ENCODE measurements at places on chromosomes 5 and 9.

- DNase-seq = no peak
Observed at GRCh38 chr5:151556806-151557205, 34.3 kb downstream of the FAT2 start.

GRCh38 chr9:126665644-126666035 lies 51.9 kb downstream of the LMX1B start:
- no peak for DNase-seq

DNA sequence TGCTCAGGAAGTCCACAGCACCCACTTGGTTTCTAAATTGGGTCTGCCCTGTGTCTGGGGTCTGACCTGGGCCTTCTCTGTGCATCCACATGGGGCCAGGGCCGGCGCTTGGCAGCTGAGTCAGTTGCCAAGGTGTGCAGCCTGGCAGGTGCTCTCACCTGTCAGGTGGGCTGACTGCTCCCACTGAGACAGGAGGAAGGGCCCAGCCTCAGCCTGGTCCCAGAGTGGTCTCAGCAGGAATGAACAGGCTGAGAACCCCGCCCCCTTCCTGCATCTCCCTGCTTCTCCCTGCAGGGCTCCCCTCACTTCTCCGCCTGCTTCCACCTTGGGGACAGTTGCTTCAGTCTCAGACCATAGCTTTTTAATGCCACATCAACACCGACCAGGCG lies 60.5 kb downstream of the BARX1 start:
- DNase-seq = no peak

DNA sequence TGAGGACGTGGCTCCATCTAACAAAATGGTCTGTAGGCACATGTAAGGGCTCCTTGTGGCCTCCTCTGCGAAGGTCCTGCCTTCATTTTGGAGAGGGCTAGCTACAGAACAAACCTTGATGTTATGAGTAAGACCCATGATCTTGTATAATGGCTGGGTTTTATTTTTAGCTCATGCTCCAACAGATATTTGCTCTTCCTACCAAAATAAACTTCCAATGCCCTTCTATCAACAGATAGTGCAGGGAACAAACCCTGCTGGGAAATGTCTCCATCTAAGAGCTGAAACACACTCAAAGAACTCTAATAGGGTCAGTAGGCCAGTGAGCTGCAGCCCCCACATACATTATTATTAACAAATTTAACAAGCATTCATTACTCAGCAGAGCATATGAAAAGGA lies 189.5 kb downstream of the LURAP1L start:
- no peak for DNase-seq
